Stimulated activated CD4-positive, alpha-beta T cell treated with anti-CD3 and anti-CD28 coated beads, TNF-alpha, amount 100 ng/mL, for 1 hour (primary cell): ENCODE measurements at places on chromosomes 6 and 20.

GRCh38 chr20:56736285-56736857 lies 107.3 kb downstream of the TFAP2C start:
- DNase-seq = no peak

GRCh38 chr6:13098793-13099570 lies 229.4 kb downstream of the TBC1D7 start:
- DNase-seq = no peak

GRCh38 chr6:17987697-17988421 lies 424 bp upstream of the KIF13A start:
- DNase-seq = no peak

- no peak for DNase-seq
Measured at GRCh38 chr20:32539026-32539816, 45.9 kb downstream of the NOL4L start.

DNA sequence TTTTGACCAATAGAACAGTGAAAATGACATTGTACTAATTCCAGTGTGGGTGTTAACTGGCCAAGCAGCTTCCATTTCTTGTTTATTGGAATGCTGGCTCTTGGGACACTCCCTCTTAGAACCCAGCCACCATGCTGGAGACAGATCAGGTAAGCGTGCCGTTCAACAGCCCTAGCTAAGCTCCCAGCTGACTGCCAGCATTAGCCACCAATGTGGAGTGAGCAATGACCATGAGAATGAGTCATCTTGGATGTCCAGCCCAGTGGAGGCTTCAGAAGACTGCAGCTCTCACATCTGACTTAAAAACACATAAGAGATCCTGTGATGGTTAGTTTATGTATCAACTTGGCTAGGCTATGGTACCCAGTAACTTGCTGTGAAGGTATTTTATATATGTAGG lies 3.0 kb upstream of the LINC00237 start:
- no peak for DNase-seq

- no peak for DNase-seq
Measured at GRCh38 chr6:27312950-27313271, 838 bp upstream of the POM121L2 start.

GRCh38 chr20:34717230-34718095 lies 13.3 kb downstream of the TP53INP2 start:
- DNase-seq = no peak

- no peak for DNase-seq
Measured at GRCh38 chr6:37514837-37515236, 15.1 kb upstream of the CCDC167 start.

- DNase-seq = no peak
Measured at GRCh38 chr6:143328876-143329275, 121.6 kb downstream of the ADAT2 start.

- DNase-seq = no peak
Measured at GRCh38 chr6:75751443-75751842, 2.4 kb downstream of the MYO6 start.

DNA sequence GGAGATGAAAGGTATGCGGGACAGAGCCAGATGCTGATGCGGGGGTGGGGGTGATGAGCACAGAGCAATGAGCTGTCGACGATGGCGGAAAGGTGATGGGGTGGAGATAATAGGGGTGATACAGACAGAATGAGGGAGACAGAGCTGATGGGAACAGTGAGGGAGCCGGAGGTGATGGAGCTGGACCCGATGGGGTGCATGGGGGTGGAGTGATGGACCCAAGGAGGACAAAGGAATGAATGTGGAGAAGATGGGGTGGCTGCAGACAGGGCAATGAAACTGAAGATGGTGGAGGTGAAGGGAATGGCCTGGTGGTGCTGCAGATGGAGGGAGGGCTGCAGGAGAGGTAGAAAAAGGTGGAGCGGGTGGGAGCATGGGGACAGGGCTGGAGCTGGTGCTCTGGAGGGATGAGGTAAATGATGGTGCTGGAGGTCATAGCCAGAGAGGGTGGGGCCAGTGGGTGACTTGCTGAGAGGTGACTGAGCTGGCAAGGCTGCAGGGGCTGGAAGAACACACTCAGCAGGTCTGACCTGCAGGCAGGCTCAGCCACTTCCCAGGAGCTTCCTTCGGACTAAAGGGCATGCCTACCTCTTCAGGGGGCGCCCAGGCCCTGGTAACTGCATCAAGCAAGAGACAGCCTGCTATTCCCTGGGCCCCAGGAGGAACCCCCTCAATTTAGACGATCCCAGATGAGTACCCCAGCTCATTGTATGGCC lies 6.0 kb upstream of the FOXS1 start:
- no peak for DNase-seq

DNA sequence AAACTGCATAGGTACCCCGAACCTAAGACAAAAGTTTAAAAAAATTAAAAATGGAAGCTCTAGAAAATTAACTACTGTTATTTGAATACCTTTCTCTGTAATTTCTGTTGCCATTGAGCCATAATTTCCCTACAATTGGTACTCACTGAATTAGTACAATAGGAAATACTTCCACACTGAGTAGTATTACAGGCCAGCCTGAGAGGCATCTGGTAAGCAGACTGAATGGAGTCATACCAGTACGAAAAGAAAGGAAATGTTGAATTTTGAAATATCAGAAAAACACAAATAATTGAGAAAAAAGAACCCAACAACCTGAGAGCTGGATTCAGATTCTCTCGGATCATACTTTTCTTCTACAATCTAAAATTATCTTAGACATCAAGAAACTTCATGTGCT lies 791.3 kb downstream of the TENT5A start:
- DNase-seq = no peak

- DNase-seq = no peak
Measured at GRCh38 chr6:102313699-102314098, 920.2 kb downstream of the GRIK2 start.

GRCh38 chr20:50632236-50632635 lies 59.1 kb downstream of the RIPOR3 start:
- DNase-seq = no peak

GRCh38 chr6:35874730-35875129 lies 46.2 kb downstream of the SRPK1 start:
- no peak for DNase-seq

DNA sequence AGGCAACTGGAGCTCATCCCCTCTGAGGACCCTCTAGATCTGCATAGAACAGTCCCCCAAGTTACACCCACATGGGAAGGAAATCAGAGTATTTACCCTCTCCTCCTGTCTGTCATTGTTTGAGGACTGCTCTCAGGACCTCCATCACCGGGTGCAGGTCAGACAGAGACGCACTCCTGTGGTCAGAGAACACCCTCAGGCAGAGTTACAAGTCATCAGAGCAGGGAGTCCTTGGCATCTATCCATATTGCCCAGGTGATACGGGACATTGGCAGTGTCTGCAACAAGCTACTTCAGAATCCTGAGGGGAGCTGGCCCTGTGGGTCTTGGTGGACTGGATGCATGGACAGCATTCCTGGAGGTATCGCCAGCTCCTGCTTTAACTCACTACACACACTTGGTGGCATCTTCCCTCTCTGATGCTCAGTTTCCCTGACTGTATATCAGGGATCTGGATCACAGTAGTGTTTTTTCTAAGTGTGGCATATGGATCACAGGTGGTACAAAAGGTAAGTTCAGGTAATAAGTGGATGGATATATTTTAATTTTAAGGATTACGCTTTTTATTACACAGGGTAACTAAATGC lies 15.1 kb upstream of the ISM1 start:
- no peak for DNase-seq

DNA sequence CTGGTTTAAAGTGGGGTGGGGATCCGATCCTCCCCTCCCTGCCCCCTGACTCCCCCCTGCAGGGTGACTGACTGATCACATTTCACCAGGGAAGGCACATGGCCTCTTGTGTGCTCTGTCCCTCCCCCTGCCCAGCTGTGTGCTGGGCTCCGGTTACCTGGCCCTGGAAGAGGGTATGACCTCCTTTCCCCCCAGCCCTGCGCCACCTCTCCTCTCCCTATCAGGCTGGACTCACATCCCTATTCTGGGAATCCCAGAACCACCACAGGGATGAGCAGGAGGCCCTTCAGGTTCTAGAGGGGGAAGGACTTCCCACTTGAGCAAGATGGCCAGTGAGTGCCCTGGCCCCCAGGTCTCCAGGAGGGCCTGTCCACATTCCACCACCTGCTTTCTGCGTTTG lies 2.1 kb upstream of the IP6K3 start:
- no peak for DNase-seq

DNA sequence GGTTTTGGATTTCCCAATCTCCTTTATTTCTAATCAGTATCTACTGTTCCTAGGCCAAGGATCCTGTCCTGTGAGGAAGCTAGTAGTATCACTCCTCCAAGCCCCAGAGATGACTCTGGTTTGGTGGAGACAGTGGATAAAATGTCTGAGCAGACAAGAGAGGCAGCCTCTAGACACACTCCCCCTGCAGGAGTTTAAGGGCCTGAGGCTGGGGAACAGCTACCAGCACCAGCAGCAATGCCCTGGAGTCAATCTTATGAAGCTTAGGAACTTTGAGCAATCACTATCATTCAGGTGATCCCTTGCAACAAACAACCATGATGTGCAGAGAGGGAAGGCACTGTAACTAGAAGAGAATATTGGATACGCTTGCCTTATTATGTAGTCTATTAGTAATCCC lies 384.7 kb upstream of the ID4 start:
- DNase-seq = no peak

- no peak for DNase-seq
Measured at GRCh38 chr6:106450653-106451052, 90.1 kb downstream of the CRYBG1 start.

GRCh38 chr6:138512609-138513008 lies 13.3 kb upstream of the NHSL1 start:
- no peak for DNase-seq

GRCh38 chr20:1195226-1195625 lies 8.0 kb upstream of the C20orf202 start:
- DNase-seq = no peak

DNA sequence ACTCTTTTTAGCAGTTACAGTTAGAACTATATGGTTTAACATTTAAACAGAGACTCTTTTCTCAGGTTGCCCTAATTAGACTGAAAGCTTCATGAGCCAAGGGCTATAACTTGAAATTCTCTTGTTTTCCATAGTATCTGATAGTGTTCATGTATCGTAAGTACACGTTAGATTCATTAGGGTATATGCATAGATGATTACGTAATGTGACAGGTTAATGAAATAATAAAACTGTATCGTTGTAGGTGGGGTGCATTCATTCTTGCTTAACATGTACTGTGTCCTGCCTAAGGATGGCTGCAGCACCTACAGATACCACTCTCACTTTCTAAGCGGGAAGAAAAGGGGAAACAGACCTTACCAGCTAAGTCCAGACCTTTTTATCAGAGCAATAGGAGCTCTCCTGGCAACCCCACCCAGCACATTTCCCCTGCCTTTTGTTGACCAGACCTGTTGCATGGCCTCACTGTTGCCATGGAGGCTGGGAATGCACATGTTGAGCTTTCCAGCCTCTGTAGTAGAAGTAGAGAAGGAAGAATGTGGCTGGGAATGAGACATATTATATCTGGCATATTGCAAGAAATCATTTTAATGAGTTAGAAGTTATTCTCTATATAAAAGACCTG lies 83.0 kb downstream of the MAP3K4 start:
- no peak for DNase-seq

DNA sequence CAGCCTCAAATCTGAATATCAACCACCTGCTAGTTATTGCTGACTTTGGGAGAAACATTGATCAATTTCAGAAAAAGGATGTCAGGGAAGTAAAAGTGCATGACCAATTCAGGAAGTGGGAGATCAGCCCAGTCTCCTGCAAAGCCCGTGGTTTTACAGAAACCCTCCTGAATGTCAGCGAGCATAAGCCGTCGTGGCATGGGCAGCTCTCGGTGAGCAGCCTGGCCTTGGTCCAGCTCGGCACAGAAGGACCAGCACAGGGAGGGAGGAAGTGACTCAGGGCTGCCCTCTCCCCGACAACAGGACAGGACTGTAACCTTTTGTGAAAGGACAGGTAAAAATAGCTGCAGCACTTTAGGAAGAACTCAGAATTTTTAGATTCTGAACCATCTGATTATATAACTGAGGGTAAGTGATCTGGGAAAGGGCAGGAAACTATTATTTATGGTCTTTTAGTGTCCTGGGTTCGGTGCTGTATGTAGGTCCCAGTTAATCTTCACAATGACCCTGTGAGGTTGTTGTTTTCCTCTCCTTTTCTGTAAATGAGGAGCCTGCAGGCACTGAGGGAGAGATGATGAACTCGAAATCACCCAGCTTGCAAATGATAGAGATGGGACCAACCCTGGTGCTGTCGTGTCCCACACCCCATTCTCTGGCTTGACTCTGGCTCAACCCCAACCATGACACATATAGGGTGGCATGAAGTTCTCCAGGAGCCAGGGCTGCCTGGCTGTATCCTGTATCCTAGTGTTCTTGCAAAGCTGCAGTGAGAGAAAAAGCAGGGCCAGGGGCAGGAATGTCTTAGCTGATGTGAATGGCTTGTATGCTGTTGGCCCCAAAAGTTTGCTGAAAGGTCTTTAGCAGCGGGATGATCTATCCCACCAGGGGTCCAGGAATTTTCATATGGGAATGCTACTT lies 37.6 kb downstream of the NRN1 start:
- DNase-seq = no peak

DNA sequence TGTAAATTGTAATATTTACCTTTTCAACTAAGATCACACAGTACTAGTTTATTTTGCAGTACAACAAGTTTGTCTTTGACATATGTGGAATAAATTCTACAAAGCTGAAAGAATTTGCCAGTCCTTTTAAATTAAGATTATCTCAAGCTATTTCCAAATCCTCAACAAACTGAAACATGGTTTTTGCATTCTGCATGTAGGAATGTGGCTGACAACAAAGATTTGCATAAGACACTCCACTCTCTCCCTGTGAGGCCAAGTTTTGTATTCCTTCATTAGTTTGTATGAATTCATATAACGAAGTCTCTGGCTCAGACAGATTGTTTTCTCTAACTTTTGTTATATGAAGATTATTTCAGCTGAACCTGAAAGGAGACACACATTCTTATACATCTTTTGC lies 124.1 kb upstream of the THEMIS start:
- DNase-seq = no peak

DNA sequence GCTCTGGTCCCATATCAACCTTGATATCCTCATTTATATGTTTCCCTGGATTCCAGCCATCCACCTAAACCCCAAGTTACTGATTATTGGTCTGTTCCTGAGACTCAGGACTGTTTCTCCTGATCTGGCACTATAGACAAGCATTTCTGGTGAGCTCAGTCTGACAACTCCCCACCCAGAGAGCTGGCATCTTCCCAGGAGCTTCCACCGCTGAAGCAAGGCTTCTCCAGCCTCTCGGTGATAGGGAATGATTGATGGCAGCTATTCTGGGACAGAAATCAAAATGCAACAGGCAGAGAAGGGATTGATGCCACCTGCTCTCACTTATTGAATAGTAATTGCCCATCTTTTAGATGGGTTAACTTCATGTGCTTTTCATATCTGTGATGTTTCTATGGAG lies 169.7 kb upstream of the GGTLC1 start:
- no peak for DNase-seq

- DNase-seq = no peak
Measured at GRCh38 chr20:36646678-36647077, 682 bp upstream of the SLA2 start.

GRCh38 chr6:87436435-87436834 lies 28.7 kb downstream of the CFAP206 start:
- peak; percentile 2 for DNase-seq

GRCh38 chr6:19613678-19614077 lies 223.5 kb upstream of the ID4 start:
- DNase-seq = no peak
